Stimulated activated CD4-positive, alpha-beta T cell treated with anti-CD3 and anti-CD28 coated beads, TNF-alpha, amount 100 ng/mL, for 4 hours (primary cell): ENCODE measurements at places on chromosomes 4 and X.
A peak's percentile ranks its signal among the peaks of the same experiment; 100 is the strongest.

DNA sequence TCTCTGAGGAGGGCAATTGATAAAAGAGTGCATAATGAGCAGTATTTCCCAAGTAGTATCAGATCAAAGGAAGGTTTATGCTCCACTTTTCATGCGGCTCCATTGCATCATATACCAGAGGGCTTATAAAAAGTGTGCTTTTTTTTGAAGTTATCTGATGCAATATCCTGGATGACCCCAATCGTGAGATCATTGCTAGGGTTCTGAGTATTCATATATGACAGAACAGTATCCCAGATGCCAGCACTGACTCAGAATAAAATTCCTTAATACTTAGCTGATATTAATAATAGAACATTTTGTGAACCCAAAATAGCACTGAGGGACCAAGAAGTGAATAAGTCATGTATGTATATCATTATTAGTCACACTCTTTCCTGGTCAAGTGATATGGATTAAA, 945.5 kb upstream of the AGA start:
- no peak for DNase-seq

DNA sequence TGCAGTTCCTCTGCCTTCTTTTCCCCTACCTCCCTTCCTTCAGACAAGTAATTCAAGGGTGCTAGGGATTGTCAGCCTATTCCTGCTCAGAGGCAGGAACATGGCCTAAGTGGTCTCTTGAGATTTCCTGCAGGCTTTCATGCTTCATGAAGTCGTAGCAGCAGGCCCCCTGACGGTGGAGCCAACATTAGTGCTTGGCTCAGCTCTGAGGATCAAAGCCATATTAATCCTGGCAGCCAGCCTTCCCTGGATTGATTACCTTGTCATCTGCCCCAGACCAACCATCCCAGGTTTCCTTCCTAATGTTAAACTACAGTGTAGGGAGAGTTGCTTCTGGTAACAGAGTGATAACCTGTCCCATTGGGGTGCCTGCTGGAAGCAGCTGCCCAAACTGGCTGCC, 84.1 kb downstream of the SLC16A2 start:
- DNase-seq: no peak

DNA sequence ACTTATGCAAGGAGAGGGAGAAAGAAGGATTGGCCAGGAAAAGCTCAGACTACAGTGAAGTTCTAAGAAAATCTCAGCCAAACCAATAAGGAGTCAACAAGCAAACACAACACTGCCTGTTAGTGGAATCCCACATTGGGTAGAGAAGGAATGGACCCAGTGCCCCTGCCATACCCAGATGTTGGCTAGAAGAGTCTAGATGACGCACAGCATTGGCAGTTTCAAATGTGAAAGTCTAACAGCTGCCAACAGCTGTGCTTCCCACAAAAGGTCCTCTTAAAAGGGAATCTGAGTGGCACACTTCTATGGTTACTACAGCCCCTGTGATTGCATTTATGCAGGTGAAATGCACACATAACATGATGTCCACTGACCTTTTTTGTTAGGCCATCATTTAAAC, 37.2 kb upstream of the CPEB2 start:
- DNase-seq: no peak

DNA sequence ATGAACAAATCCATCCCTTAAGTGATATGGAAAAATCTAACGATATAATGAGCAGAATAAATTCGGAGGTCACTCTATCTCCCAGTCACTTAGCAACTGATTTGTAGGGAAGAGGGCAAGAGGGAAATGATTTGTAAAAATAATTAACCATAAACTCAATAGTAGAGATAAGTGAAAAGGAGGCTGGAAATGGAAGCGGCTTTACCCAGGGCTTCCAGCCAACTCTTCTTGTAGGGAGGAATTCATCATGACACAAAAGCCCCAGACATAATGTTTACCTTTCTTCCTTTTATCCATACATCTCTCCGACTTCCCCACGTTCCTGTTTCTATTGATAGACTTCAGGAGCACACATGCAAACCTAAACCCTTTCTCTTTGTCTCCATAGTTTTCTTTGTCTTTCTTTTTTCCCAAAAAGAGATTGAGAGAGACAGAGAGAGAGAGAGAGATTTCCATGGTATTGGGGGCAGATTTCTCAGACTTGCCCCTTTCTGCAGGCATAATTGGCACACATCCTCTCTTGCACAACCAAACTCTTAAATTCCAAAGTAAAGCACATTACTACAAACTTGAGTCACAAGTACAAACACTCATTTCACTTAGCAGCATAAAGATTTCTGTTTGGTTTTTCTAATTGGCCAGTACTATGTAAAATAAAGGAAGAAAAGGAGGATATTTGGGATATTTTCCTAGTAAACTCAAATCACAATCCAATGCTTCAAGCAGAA, 140.9 kb downstream of the MAPK10 start:
- DNase-seq: no peak

DNA sequence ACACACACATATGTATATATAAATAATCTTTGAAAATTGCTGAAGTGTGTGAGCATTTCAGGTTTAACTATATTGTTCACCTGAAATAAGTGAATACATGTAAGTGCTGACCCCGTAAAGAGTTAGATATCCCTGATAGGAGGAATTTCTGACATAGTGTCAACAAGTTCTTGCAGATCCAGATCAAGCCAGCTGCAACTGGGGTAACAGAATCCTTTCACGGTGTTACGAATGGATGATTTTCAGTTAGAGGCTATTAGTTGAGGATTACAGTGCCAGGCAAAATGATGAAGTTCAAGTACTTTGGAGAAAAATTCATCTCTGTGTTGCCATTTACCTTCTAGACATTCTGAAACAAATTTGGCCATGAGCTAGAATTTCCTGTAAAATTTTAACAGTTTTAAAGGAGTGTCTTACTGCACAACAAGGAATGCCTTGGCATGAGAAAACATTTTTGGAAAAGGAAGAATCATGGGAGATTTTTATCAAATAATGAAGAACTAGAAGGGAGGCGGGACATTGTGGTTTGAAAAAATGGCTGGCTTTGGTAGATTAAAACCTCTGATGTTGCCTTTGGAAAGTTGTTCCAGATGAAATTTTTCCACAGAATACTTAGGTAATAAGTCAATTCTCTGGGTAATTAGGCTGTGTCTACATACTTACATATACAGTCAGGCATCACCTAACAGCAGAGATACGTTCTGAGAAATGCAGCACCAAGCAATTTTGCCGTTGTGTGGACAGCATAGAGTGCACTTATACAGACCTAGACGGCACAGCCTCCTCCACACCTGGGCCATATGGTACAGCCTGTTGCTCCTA, 84.4 kb upstream of the FAT1 start:
- DNase-seq: no peak

- DNase-seq: peak; percentile 54
Measured at GRCh38 chr4:185587427-185588161, 52.3 kb upstream of the PDLIM3 start.

DNA sequence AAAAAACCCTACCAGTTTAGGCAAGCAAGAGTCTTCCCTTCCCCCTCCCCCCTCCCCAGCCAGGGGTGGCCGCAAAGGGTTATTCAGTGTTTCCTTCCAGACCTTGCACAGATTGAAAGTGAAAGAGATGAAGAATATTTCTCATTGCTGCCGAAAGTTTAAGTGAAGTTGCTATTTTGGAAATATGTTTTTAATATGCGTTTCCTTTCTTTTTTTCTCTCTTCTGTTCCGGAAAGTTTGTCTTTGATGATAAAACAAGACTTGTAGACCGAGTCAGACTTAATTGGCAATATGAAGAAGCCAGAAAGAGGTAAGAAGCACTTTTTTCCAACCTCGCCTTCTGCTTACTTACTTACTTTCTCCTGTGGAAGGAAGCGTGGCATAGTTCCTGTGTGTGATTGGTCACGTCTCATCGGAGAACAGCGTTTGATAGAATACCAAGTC, 58.5 kb upstream of the CLCN4 start:
- peak; percentile 35 for DNase-seq

DNA sequence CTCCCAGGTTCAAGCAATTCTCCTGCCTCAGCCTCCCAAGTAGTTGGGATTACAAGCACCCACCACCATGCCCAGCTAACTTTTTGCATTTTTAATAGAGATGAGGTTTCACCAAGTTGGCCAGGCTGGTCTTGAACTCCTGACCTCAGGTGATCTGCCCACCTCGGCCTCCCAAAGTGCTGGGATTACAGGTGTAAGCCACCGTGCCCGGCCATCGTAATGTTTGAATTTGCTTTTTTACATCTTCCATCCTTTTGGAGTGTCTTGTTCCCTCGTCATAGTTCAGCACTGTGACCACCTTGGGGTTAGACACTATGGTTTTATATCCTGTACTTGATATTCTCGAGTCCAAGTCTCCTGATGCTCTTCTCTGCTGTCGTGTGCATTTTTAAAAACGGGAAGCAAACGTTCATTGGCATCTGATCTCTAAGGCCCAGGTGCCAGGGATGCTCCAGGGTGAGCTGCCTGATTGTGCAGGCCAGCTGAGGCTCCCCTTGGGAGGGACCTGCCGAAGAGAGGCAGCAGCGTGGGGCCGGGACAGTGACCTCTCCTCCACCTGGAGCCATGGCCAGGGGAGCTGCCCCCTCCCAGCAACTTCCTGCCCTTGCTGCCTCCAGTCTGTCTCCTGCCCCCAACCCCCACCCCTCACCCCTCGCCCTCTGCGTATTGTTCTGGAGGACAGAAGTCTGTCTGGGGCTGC, 16.7 kb downstream of the DGKQ start:
- DNase-seq: no peak

DNA sequence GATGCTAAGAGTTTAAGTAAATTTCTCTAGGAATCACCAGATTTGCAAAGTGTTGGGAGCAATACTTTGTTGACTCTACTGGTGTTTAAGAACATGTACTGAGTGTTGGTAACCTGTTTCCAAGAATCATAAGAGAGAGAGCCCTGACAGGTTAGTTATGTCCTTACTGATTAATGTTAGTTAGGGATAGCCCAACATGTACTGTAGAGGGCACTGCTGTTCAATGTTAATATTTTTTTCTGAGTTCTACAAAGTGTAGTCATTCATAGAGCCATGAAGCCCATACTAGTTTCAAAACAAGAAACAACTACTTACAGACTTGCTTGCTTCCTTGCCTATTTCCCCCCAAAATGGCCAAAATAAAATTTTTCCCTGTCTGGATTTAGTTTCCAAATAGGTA, 11.9 kb downstream of the TMPRSS11D start:
- DNase-seq: no peak

DNA sequence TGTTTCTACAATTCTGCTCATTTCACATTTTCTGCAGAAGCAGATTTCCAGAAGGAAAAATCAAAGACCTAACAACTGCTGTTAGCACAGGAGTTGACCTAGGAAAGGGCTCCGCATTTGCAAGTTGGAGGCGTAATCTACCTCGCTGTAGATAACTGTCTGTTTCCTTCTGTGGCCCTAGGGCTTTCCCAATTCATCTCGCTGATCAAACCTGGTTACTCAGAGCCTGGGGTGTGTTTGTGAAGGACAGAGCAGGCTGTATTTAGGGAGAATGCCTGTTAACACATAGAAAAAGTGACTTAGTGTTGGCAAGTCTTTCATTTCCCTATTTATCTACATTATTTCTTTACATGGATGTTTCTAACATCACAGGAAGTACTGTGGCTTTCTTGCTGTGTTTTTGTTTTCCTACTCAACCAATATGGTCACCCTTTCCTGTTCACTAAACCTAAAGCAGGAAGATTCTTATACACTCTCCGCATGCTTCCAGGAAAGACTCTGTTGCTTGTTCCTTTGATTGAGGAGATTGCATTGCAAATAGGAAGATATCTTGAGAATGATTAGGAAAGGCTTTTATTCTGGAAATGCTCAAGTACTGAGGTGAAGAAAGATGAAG, 40.5 kb downstream of the AGA start:
- no peak for DNase-seq
